CD4-positive, CD25-positive, alpha-beta regulatory T cell (primary cell): ENCODE measurements at places on chromosomes 6 and 20. TPM values are rescaled to one million over a fixed set of nuclear protein-coding genes. Genes with fewer than 3 reads are reported as not detected.

- no peak overlapping the region for H3K27ac ChIP-seq
- no peak for DNase-seq
- H3K4me1 ChIP-seq: peaks cover 7% of the 10 kb centered on the region
- H3K4me3 ChIP-seq: no peak overlapping the region
- no peaks in the 10 kb centered on the region for H3K36me3 ChIP-seq
Measured at GRCh38 chr20:62215020-62215990, 4.8 kb downstream of the HRH3 start.

Gene SAPCD1
- total RNA-seq: 2.3 TPM

Gene LST1
- total RNA-seq: 12.9 TPM

Gene TRIM31
- total RNA-seq: not detected
